ENCODE measurements at places on chromosomes 12 and 14.

DNA sequence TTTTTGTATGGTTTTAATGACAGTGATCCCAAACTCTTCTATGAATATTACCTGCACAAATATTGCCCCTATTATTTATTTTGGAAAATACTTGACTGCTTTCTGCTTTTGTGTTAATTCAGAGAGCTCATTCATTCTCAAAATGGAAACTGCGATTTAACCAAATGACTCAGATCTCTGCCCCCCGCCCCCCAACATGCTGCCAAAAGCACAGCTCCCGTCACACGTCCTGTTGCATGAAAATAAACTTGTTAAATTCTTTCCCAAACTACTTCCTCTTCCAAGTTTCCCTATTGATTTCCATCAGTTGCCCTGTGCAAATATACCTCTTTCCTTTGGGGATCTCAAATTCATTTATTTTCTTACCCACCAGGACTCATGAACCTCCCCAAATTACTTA lies 18.0 kb upstream of the NRDE2 start:
- DNase-seq, result no peak

DNA sequence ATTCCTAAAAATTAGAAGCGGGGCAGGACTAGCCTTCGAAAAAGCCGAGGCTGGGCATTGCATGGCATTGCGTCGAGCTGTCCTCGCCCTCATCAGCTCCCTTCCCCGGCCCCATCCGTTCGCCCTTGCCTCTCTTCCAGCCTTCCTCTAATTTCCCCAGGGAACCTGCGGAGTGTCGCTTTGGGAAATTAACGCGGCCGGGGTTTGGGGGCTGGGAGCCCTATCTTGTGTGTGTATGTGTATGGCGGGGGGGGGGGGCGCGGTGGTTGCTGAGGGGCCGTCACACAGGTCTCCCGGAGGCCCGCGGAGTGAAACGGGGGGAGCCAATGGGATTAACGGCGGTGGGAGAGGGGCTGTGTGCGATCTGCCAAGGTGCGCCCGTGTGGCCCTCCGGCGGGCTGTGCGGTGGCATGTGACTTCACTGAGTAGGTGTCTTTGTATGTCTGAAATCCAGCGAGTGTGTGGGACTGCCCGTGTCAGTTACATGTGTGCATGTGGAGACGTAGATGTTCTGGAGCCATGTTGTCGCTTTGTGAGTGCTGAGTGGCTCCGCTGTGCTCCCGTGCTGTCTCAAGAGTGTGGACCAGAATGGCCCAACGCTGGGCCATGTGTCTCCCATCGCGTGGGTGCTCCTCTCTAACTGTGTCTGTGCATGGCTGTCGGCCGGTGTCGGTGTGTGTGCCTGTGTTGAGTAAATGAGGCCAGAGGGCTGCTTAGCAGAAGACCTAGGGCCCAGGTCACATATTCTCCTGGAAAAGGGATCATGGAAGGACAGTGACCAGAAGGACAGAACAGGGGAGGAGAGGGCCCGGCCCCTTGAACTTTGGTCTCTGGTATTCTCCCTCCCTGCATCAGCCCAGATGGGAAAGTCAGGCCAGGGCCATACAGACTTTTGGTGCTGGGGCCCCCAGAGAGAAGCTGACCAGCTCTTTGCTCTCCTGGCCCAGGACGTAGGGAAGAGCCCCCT lies 1.5 kb downstream of the PTMS start:
- DNase-seq, result no peak

DNA sequence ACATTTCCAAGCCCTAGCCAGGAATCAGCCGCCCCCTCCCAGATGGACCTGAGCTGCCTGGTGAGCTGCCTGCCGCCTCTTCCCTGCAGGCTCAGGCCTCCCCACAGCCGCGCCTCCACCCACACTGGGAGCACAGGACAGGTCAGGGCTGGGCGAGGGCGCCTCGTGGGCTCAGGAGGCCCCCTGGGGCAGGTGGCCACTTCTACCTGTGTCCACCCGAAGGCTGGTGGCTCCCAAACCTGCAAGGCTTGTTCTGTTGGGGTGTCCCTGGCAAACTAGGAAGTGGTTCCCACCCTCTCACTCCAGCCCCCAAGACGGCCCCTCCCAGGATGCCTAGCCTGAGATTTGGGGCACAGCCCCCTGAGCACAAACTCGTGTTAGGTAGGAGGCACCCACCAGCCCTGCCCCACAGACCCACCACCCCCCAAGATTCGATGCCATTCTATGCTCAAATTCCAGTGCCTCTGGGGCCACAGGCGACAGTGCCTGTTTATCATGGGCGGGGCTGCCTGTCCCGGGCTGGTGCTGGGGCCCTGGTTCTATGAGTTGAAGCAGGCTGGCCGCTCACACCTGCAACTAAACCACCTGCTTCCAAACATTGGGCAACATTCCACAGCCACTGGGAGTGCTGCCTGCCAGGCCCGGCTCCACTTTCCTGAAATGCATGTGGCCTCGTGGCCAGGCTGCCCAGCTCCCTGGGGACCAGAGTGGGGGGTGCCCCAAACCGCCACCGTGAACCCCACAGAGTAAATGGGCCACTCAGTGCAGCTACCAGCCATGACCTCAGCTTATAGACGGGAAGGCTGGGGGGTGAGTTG lies 6.8 kb downstream of the MMP17 start:
- DNase-seq, result no peak

DNA sequence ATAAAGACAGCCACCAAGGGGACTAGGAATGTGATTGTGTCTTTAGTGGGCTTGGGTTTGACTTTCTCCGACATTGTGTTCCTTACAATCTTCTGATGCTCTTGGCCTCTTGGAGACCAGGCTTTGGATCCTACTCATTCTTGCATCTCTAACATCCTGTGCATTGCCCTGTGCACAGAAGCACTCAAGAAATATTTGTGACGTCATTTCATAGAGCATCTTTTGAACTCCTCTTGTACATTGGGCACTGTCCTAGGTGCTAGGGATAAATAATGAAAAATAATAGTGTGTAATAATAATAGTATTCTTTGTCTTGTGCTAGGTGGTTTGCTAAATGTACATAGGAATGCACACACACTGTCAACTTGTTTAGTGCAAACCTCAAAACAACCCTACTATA lies 108.8 kb upstream of the LHX5 start:
- DNase-seq, result no peak
